Effector memory CD8-positive, alpha-beta T cell (primary cell): ENCODE measurements at places on chromosomes 7 and 10.
A peak's percentile ranks its signal among the peaks of the same experiment; 100 is the strongest.

- peaks cover 1% of the 10 kb centered on the region for H3K4me1 ChIP-seq
- no peak overlapping the region for H3K4me3 ChIP-seq
- DNase-seq, result no peak
Measured at GRCh38 chr10:74525885-74526284, 300.5 kb upstream of the KAT6B start.

- H3K4me3 ChIP-seq, result no peak overlapping the region
- H3K27me3 ChIP-seq, result peaks cover 5% of the 10 kb centered on the region
- peaks cover 2% of the 10 kb centered on the region for H3K36me3 ChIP-seq
- DNase-seq, result no peak
Measured at GRCh38 chr10:118827053-118827452, 72.3 kb upstream of the CACUL1 start.

DNA sequence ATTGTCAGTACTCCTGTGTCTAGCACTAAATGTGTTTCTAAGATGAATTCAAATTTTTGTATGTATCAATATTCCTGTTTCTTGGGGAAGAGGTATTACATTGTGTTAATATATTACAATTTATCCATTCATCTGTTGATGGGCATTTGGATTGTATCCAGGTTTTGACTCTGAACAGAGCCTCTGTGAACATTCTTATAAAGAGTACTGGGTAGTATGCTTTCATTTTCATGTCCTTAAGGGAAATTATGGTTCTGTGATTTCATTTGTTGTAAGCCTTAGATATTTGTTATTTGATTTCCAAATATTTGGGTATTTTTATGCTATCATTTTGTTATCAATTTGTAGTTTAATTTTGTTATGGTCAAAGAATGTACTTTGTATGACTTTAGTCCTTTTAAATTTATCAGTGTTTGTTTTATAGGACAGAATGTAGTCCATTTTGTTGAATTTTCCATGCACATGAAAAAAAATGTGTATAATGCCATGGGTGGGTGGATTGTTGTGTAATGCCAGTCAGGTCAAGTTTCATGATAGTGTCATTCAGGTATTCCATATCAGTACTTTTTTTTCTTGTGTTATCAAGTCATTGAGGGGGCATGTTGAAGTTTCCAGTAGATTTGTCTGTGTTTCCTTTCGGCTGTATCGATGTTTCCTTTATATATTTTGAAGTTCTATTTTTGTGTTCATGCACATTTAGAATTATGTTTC lies 38.4 kb downstream of the STAM start:
- H3K4me3 ChIP-seq, result no peak overlapping the region
- H3K4me1 ChIP-seq, result peaks cover 55% of the 10 kb centered on the region
- no peak overlapping the region for H3K27ac ChIP-seq
- no peaks in the 10 kb centered on the region for H3K27me3 ChIP-seq
- H3K36me3 ChIP-seq, result peaks cover 10% of the 10 kb centered on the region

DNA sequence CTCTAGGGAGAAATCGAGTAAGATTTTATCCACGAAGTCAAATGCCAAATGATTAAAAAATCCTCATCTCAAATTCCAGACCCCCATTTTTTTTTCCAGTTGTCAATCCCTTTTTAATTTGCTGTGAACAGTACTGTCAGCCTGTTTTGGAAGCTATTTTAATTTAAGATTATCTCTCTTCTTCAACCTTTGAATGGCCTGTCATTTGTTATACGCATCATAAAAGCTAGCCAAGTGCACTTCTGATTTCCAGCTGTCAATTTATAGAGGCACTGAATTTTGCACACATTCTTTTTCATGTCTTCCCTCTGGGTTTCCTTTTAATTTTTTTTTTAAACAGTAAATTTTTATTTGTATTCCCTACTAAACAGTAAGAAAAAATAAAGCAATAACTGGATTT lies 336.4 kb upstream of the HGF start:
- no peak overlapping the region for H3K4me3 ChIP-seq
- H3K27ac ChIP-seq, result no peak overlapping the region
- H3K36me3 ChIP-seq, result no peaks in the 10 kb centered on the region
- H3K4me1 ChIP-seq, result no peaks in the 10 kb centered on the region
- no peaks in the 10 kb centered on the region for H3K27me3 ChIP-seq

DNA sequence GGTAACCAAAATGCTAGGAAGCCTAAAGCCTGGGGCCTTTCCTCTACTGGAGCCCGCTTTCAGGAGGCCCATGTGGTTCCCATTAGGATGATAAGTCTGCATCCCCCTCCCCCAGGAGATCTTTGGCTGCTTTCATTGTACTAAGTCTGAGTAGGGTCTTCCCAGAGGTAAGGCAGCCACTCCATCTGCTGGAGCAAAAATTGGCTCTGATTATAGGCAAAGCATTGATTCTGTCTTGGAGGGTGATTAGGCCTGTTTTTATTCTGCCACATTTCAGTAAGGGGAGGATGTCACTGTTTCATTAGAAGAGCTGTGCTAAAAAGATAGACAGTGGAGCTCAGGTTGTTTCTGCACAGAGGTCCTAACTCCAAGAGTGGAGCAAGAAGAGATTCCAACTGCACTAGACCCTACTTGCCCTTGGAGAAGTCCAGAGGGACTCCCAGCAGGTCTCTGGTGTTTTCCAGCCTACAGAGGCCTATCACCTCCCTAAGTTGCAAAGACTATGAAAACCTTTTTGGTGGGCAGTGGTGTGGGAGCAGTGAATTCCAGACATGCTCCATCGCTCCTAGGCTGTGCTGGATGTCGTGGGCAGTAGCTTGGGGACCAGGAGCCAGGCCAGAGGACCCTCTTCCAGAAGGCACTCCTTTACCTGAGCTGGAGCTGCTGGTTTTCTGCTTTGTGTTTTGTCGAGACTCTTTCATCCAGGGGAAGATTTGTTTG lies 7.1 kb upstream of the HOXA2 start:
- no peak for DNase-seq
- H3K4me3 ChIP-seq, result no peak overlapping the region
- no peaks in the 10 kb centered on the region for H3K4me1 ChIP-seq
- peaks cover 3% of the 10 kb centered on the region for H3K36me3 ChIP-seq
- peaks cover 8% of the 10 kb centered on the region for H3K27me3 ChIP-seq
- H3K27ac ChIP-seq, result no peak overlapping the region

DNA sequence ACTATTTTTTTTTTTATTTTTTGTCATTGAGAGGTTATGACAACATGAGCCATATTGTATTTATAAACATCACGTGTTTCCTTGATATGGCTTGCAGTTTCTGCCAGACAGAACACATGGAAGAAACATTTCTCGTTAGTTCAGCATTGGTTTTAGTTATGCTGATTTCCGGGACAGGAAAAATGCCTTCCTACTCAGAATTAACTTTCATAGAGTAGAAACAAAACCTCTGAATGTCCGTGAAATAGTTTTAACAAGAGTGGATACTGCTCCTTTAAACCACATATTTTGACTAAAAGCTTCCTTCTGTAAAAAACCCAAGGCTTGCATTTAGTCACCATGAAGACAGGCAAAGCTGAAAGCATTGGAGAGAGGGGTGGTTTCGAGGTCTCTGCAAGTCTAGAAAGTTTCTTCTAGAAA lies 240.4 kb downstream of the KIAA1217 start:
- H3K27ac ChIP-seq, result no peak overlapping the region
- H3K4me3 ChIP-seq, result no peak overlapping the region
- peaks cover 6% of the 10 kb centered on the region for H3K4me1 ChIP-seq

- no peaks in the 10 kb centered on the region for H3K27me3 ChIP-seq
- no peak for DNase-seq
- peaks cover 26% of the 10 kb centered on the region for H3K4me1 ChIP-seq
Measured at GRCh38 chr7:142711746-142712616, 37.3 kb upstream of the PRSS1 start.

- no peaks in the 10 kb centered on the region for H3K4me1 ChIP-seq
- peak overlapping the region; percentile 44 for H3K27ac ChIP-seq
- peaks cover 28% of the 10 kb centered on the region for H3K36me3 ChIP-seq
- no peak for DNase-seq
Measured at GRCh38 chr10:87059401-87059800, 35.2 kb downstream of the GLUD1 start.

GRCh38 chr7:5671046-5671445 lies 110.4 kb downstream of the RNF216 start:
- H3K27ac ChIP-seq, result peak overlapping the region; percentile 53
- no peak for DNase-seq
- no peak overlapping the region for H3K4me3 ChIP-seq
- no peaks in the 10 kb centered on the region for H3K27me3 ChIP-seq
- H3K4me1 ChIP-seq, result peaks cover 6% of the 10 kb centered on the region

DNA sequence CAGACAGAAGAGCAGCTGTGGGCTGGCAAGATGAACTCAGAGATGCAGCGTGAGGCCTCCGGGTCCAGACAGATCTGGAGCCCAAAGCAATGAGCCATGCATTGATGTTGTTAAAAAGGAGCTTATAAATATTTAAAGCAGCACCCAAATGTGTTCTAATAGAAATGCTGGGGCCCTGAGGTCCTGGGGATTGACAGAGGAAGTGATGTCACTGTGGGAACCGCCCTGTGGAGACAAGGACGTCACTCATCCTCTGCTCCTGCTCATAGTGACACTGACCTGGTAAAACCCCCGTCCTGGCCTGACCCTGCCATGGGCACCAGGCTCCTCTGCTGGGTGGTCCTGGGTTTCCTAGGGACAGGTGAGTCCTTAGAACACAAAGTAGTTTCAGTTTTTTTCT lies 197.0 kb upstream of the PRSS58 start:
- H3K27ac ChIP-seq, result peak overlapping the region; percentile 91
- DNase-seq, result no peak
- H3K4me1 ChIP-seq, result peaks cover 5% of the 10 kb centered on the region
- H3K36me3 ChIP-seq, result peaks cover 3% of the 10 kb centered on the region
- peak overlapping the region; percentile 69 for H3K4me3 ChIP-seq

- no peak overlapping the region for H3K27ac ChIP-seq
- no peaks in the 10 kb centered on the region for H3K36me3 ChIP-seq
- H3K27me3 ChIP-seq, result peaks cover 32% of the 10 kb centered on the region
- no peak for DNase-seq
- peaks cover 2% of the 10 kb centered on the region for H3K4me1 ChIP-seq
Measured at GRCh38 chr7:116162254-116162653, 48.1 kb upstream of the TES start.

DNA sequence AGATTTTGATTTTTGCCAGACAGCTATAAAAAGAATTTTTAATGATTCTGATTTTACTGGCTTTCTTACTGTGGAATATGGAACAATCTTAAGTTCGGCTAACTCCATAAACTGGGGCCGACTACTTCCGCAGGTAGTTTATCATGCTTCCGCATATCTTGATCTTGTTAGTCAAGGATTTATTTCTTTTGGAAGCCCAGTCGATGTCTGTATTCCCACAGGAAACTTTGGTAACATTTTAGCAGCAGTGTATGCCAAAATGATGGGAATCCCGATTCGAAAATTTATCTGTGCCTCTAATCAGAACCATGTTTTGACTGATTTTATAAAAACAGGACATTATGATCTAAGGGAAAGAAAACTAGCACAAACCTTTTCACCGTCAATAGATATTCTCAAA lies 8.1 kb downstream of the THNSL1 start:
- no peaks in the 10 kb centered on the region for H3K27me3 ChIP-seq
- H3K27ac ChIP-seq, result no peak overlapping the region
- H3K4me3 ChIP-seq, result no peak overlapping the region
- peaks cover under 1% of the 10 kb centered on the region for H3K36me3 ChIP-seq
- no peak for DNase-seq
- H3K4me1 ChIP-seq, result no peaks in the 10 kb centered on the region

GRCh38 chr10:29658984-29659965 lies 24.5 kb upstream of the SVIL start:
- H3K4me3 ChIP-seq, result peak overlapping the region; percentile 70
- H3K4me1 ChIP-seq, result peaks cover 33% of the 10 kb centered on the region
- peak; percentile 61 for DNase-seq
- peaks cover 21% of the 10 kb centered on the region for H3K36me3 ChIP-seq
- no peaks in the 10 kb centered on the region for H3K27me3 ChIP-seq
